ENCODE measurements at places on chromosomes 6 and 20.

GRCh38 chr6:19317431-19317986 is 519.7 kb upstream of the ID4 start:
- DNase-seq = no peak

DNA sequence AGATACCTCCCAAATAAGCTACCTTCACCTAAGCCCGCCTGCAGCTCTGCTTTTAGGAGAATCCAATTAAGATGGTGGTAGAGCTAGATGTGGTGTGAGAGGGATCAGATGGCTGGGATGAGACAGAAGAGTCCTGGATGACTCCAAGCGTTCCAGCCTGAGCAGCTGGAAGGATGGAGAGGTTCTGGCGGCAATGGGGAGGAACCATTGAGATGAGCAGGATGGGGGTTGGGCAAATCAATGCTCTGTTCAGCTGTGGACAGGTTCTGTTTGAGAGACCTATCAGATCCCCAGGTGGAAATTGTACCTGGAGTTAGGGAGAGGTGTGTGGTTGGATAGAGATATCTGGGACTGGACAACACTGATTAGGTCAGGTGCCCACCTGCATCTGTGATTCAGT is 23.0 kb downstream of the PHACTR3 start:
- DNase-seq = no peak

DNA sequence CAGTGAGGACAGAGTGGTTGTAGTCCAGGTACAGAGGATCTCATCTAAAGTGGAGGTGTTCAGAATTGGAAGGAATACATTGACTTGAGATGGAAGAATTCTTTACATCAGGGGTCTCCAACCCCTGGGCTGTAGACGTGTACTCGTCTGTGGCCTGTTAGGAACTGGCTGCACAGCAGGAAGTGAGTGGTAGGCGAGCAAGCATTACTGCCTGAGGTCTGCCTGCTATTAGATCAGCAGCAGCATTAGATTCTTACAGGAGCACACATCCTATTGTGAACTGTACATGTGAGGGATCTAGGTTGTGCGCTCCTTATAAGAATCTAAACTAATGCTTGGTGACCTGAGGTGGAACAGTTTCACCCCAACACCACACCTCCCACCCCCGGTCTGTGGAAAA is 121.1 kb downstream of the CDKAL1 start:
- no peak for DNase-seq

DNA sequence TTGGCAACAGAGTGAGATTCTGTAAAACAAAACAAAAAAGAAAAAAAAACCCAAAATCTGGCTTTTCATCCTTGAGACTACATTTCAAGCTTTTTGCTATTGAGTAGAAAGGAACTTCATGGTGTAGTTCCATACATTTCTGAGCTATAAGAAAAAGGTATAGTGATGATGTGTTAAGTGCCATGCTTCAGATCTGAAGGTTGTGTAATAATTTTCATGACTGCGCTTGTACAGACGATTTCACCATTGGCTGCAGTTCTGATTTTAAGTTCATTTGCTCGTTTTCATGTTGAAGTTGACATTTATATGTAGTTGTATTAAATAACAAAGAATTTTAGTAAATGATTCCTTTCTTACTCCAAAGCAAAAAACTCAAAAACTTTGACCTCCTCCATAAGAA is 247.6 kb downstream of the ARID1B start:
- no peak for DNase-seq

- no peak for DNase-seq
Measured at GRCh38 chr6:160031442-160031841, 62.6 kb downstream of the IGF2R start.

- DNase-seq = no peak
Measured at GRCh38 chr20:60030471-60030870, 72.2 kb downstream of the CDH26 start.

GRCh38 chr6:43942616-43943015 is 172.6 kb downstream of the VEGFA start:
- DNase-seq = no peak

- DNase-seq = no peak
Measured at GRCh38 chr6:100121854-100122609, 128.0 kb upstream of the MCHR2 start.

- peak; percentile 25 for DNase-seq
Measured at GRCh38 chr20:2800521-2801285, at the start of gene CPXM1. TSS of gene CPXM1 (minus strand) at chr20:2800627. CDS start at chr20:2800572, 55 bp downstream.

- no peak for DNase-seq
Measured at GRCh38 chr6:132458887-132459604, 53.9 kb downstream of the STX7 start.

- no peak for DNase-seq
Measured at GRCh38 chr20:12984863-12985262, 23.9 kb upstream of the SPTLC3 start.

DNA sequence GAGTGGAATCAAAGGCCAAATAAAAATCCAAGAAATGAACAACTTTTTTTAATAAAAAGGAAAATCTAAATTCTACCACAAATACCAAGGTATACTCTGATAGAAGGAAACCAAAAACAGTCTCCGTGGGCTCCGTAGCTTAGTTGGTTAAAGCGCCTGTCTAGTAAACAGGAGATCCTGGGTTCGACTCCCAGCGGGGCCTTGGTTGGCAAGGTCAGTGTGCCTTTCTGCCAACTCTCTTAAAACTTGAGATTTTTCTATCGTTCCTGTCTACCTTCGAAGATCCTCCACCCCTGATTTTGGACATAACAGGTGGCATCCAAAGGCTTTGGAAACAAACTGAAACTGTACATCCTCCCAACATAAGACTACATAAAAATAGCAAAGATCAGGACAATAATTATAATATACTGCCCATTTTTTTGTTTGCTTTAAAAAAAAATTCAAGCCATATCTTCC is 197.9 kb downstream of the TRIM27 start:
- DNase-seq = no peak

- no peak for DNase-seq
Measured at GRCh38 chr6:70310063-70310694, 7.3 kb upstream of the COL9A1 start.

DNA sequence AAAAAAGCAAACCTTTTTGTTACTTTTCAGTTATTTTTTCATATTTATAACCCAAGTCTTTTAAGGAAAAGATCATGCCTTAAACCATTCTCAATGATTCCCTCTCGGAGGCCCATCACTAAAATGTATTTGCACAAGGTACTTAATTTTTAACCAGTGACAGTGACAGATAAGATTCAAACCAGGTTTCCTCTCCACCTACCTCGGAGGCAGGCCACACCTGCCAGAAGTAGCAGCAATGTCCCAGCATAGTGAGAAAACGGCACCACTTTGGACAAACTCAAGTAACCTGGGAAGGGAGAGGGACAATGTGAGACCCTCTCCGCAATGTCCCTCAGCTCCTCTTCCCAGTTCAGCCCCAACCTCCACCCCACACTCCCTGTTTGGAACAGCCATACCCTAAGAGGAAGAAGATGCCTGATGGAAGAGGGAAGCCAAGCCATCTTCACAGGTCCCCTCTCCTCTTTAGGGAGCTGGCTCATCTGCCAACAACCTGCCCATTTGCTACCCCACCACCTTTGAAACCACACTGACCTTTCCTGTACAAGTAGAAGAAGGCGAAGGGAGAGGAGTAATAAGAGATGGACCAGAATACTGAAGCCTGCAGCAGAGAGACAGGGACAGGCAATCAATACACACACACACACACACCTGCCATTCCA is 2.3 kb downstream of the ABHD16A start:
- DNase-seq = no peak

DNA sequence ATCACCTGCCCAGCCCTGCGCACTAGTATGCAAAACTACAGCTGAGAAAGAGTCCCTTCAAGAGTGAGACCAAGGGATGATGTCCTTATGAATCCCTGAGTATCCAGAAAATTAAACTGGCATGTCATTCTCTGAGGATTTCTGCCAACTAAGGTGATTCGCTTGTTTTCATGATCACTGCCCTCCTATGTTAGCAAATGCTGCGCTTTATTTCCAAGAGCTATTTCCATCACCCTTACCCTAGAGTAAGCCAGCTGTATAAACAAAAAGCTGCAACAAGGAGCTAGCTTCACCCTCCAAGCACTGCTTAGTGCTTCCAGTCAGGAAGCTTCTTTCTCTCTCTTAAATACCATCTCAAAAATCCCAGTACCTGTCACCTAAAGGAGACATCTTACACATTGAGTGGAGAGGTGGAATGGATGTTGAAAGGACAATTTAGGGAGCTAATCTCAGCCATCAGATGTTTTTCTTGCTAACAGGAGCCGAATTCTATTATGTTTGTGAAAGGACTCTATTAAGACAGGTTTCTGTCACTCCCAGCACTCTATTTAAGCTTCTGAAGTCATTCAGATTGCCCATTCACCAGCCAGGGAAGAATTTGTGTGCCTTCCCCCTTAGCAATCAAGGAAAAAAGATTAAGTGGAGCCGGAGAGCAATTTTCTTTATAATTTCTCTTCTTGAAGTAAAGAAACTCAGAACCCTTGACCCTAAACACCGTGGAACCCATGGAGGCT is 322.2 kb downstream of the NRN1 start:
- DNase-seq = no peak

- no peak for DNase-seq
Measured at GRCh38 chr20:57902473-57902872, 192.7 kb upstream of the PMEPA1 start.

DNA sequence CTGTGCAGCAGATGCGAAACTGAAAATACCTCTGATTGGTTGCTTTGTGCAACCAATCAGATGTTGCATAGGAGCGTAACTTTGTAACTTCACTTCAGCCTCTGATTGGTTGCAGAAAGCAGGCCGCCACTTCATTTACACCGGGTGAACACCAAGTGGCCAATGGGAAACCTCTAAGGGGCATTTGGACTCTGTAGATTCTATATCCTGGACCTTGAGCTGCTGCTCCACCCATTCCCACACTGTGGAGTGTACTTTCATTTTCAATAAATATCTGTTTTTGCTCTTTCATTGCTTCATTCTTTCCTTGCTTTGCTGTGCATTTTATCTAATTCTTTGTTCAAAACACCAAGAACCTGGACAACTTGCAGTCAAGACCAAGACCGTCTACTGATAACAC is 14.1 kb upstream of the NXT1 start:
- DNase-seq = no peak

DNA sequence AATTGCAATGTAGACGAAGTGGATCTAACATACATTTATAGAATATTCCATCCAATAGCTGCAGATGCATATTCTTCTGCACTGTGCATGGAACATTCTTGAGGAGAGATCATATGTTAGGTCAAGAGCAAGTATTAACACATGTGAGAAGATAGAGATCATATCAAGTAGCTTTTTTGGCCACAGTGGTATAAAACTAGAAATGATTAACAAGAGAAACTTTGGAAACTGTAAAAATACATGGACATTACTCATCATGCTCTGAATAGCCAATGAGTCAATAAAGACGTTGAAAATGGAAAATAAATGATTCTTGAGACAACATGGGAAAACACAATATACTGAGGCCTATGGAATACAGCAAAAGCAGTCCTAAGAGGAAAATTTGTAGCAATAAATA is 94.2 kb downstream of the STXBP5 start:
- DNase-seq = no peak

DNA sequence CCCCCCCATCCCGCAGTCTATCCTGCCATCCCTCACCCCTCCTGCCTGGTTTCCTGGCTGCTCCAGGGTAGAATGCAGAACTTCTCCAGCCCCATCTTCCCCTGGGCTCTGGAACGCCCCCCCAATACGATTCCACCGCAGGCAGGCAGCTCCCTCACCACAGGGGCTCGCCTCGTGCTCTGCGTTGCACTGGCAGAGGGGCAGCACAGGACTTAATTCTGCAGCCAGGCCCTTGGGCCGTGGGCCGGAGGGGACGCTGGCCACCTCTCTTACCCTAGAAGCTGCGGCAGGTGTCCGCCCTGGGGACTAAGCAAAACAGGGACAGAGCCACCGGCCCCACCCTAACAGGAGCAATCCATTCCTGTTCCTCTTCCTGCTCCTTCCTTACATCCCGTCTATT is 263.9 kb downstream of the CDH4 start:
- no peak for DNase-seq

- DNase-seq = no peak
Measured at GRCh38 chr6:93040375-93040774, 379.0 kb downstream of the EPHA7 start.

DNA sequence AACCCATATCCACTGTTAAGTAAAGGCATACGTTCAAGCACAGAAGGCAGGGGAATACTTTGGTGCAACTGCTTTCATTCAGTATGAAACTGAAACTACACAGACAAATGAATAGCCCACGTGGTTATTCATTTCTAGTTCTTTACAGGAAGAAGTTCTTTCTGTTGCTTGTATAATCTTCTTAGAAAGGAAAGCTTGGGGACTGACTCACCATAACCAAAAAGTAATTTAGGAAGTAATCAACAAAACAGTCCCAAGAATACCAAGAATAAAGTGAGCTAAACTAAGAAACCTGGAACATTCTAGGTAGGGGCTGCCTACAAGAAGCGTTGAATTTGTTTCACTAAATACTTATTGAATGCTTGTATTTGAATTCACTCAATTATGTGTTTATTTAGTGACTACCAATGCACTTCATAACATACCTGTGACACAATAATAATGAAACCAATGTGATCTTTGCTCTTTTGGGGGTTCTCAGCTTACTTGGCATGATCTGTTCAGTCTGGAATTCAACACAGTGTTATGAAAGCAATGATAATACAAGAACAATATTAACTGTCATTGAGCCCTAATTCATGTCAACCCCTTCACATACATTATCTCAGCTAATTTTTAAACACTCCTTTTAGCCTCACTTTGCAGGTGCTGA is 25.1 kb upstream of the KIAA0408 start:
- DNase-seq = no peak

- DNase-seq = no peak
Measured at GRCh38 chr6:15952231-15953151, 176.4 kb upstream of the MYLIP start.

DNA sequence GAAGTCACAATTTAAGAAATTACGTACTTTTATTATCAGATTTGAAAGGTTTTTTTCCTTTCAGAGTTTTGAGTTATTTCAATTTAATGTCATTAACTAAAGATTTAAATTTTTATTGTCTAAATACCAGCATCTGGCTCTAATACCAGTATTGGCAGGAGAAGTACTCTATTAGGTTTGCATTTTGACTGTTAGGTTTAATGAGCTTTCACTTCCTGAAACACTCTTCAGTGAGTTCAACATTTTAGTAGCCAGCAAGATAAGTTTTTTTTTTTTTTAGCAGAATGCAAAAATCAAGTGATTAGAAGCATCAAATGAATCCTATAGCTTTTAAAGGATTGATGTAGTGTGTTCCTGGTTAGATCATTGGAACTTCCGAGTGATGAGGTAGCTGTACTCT is 34.0 kb upstream of the SCGN start:
- no peak for DNase-seq

GRCh38 chr6:44147256-44147655 is 11.4 kb upstream of the CAPN11 start:
- no peak for DNase-seq

- no peak for DNase-seq
Measured at GRCh38 chr20:24441661-24442060, 27.8 kb upstream of the SYNDIG1 start.
